ENCODE measurements at places on chromosomes 5 and 9.

- DNase-seq, result no peak
These were observed 622.3 kb upstream of the PTPRD start for GRCh38 chr9:11235061-11235460.

DNA sequence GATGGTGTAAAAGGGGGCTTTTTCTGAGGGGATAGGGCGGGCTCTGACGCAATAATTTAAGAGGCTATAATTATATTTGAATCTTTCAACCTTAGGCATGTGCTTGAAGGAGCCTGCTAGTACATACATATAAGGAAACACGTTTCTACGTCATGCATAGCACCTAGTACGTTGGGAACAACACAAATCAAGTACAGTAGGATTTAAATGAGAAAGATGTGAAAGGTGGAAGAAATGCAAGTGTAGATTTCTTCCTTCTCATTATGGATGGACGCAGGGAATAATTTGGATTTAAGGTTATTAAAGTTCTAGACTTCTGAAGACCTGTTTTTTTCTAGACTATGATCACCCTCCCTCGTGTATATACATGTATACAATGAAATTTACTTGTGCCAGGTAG is 927 bp upstream of the CDO1 start:
- DNase-seq, result no peak

GRCh38 chr9:95012035-95012708 is 285.7 kb downstream of the AOPEP start:
- no peak for DNase-seq

DNA sequence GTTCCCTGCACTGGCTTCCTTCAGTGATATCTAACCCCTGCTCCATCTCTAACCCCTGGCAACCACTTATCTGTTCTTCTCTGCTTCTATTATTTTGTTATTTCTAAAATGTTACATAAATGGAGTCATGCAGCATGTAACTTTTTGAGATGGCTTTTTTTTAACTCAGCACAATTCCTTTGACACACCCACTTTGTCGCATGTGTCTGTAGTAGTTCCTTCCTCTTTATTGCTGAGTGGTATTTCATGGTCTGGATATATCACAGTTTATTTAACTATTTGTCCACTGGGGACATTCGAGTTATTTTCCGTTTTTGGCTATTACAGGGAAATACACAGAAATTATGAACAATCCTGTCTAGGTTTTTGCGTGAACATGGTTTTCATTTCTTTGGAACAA is 200.2 kb downstream of the TRIO start:
- DNase-seq, result no peak

GRCh38 chr9:19641046-19641445 is 147.8 kb downstream of the SLC24A2 start:
- DNase-seq, result no peak

GRCh38 chr5:111813537-111813936 is 56.5 kb upstream of the NREP start:
- DNase-seq, result no peak

DNA sequence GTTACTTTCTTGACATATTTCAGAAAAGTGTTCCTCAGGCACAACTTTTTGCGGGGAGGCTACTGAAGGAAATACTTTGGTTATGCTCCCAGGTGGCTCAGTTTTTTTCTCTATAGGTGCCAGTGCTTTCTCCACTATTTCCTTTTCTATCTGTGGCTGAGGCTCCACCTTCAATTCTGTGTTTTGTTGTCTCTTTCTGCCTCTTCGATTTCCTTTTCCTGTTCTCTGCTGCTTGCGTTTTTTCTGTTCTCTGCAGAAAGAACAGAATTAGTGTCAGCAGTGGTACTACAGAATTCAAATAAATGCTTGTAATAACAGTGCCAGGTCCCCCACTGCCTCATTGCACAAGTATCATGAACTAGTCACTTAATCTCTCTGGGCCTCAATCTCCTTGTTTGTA is 7.0 kb downstream of the HEMGN start:
- DNase-seq, result no peak

- DNase-seq, result peak; percentile 64
These were observed 51.2 kb downstream of the USP20 start for GRCh38 chr9:129886226-129887174.

DNA sequence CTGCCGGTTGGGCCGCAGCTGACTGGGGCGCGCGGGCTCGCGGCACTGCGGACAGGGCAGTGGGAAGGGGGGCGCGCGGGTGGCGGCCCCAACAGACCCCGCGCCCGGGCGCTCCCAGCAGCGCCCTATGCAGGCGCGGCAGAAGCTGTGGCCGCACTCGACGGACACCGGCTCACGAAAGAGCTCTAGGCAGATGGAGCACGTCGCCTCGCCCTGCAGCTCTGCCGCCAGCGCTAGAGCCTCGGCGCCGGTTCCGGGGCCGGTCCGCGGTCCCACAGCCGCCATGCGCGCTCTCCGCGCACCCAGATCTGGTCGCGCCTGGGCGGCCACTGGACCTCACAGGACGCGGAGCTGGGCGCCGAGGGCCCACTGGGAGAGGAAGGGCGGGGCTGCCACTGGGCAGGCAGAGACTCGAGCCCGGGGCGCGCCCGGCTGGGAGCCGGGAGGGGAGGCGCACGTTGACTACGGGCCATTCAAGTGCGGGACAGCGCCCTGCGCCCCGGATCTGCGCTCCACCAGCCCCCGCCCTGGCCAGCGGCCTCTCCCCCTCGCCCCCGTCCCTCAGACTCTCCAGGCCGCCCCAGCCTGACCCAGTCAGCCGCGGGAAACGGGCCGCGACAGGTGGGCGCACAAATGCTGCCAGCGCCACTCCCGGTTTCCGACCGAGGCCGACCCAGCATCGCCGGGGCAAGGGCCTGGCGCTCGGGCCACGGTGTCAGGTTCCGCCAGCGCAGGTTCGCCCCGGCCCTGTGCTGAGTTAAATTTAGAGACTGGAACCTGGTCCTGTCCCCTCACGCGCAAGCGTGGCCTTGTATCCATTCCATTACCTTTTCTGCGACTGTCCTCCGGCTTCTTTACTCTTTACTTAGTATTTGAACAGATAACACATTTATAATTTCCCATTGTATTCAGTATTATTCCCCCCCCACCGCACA is at the start of gene TRIM7:
TSS of gene TRIM7 (minus strand) at position 371 of the 935 bp plus-strand sequence. CDS start at position 285, 86 bp downstream.
- no peak for DNase-seq

DNA sequence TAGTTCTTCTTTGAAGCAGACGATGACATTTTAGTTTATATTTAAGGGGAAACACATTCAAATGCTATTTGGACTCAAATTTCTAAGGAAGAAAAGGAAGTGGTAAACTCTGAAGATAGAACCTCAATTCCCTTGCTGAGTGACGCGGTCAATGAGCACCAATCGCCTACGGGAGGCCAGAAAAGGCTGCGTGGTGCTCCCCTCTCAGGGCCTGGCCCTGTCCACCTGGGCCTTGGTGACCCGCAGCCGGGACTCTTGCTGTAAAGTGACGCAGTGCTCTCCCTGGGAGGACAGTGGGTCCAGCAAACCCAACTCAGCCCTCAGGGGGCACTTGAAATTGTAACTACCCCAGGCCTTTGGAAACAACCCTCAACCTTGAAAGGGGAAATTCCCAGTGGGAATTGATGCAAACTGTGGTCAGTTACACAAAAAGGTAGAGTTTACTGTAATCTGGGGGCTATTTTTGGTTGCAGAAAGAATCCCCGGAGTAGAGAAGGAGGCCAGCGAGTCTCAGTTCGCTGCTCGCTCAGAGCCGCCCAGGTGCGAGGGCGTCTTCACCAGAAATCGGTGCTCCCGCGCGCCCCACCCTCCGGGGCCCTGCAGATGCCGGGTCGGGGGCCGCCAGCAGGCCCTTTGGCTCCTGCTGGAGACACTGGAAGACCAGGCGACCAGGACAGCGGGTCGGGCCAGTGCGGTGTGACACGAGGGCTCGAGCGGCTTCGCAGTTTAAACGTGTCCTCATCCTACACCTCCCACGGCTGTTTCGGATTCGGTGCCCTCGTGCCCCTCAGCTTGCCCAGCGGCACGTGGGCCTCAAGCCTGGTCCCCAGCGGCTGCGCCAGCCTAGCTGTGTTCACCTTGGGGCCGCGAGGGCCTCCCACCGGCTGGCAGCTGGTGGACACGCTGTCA is 1.4 kb upstream of the ANKRD33B start:
- DNase-seq, result no peak

- DNase-seq, result peak; percentile 4
These were observed 524 bp downstream of the FUBP3 start for GRCh38 chr9:130579738-130580463.

DNA sequence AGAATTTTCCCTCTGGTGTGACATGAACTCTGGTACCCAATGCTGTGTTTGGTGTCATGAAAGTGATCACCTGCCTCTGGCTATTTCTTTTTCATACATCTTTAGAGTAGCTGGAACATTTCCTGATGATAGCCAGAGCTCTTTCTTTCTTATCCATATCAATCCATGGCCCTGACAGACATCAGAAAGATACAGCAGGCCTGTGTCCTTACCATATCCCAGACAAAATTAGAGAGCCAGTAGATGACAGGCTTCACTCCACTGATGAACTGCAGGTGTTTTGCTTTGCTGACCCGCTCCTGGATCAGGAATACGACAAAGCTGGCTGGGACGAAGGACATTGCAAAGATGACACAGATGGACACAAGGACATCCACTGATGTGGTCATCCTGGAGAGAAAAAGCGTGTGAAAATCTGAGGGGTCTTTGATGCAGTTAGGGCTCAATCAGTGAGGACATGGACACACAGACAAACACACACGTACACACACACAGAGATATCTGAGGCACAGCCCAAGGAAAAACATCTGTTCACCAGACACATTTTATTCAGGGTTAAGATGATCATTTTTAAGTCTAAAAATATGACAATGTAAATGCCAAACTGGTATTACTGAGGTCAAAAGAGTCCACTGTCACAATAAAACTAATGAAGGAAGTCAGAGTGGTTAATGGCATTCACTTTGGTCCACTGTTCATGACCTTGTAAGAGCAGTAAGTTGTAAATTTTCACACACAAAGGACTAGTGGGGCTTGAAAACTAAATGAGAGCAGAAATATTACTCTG is 34.5 kb downstream of the NIPSNAP3B start:
- no peak for DNase-seq

GRCh38 chr5:68565427-68565826 is 349.9 kb downstream of the PIK3R1 start:
- DNase-seq, result no peak

GRCh38 chr5:153542536-153542935 is 52.1 kb downstream of the GRIA1 start:
- no peak for DNase-seq

GRCh38 chr5:36691226-36691625 is 84.8 kb downstream of the SLC1A3 start:
- no peak for DNase-seq

- no peak for DNase-seq
These were observed 20.0 kb upstream of the GDNF start for GRCh38 chr5:37859805-37860204.

GRCh38 chr5:112581811-112582320 is 155.8 kb upstream of the APC start:
- no peak for DNase-seq

- no peak for DNase-seq
These were observed 40.1 kb upstream of the ERCC6L2 start for GRCh38 chr9:95835393-95835792.

- DNase-seq, result no peak
These were observed 119.7 kb downstream of the RAPGEF6 start for GRCh38 chr5:131515348-131515747.

All from stimulated activated CD8-positive, alpha-beta memory T cell treated with anti-CD3 and anti-CD28 coated beads, Interleukin-15, amount 100 ng/mL, for 48 hours (primary cell).